ENCODE measurements at places on chromosomes 7 and 10.

DNA sequence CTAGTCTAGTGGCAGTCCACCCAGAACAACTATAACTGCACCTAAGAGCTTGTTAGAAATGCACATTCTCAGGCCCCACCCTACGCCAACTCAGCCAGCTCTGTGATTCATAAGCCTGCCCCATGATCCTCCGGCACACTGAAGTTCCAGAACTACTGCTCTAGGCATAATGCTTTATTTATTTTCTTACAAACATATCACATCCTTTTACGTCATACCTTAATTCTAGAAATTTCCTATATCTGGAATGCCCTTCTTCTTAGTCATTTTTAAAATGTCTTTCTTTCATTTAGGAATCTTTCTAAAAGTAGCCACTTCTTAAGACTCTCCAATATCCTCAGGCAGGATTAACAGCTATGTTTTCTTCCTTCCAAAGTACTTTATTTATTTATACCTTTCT, 480.1 kb downstream of the INHBA start:
- DNase-seq = no peak

GRCh38 chr7:156167417-156167807, 355.1 kb upstream of the SHH start:
- no peak for DNase-seq

- DNase-seq = peak; percentile 69
Observed at GRCh38 chr7:620056-620455, 100.4 kb upstream of the PDGFA start.

- DNase-seq = no peak
Observed at GRCh38 chr10:46092524-46093081, 46.5 kb upstream of the MSMB start.

GRCh38 chr10:30992681-30993080, 39.0 kb downstream of the ZNF438 start:
- no peak for DNase-seq

DNA sequence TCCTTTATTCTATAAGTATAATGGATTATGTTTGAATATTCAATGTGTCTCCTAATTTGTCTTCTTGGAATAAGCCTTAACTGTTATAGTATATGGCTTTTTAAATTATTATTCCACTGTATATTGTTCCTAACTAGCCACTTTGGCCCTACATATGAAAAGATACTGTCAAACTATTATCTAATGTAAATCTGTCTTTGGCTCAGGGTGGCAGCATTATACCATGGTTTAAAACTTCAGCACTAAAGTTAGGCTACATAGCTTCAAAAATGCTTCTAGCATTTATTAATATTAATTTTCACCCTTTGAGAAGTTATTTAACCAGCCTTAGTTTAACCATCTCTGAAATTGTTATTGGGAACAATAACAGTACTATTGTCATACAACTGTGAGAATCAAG, 543.1 kb upstream of the MBL2 start:
- no peak for DNase-seq

All from Daoy (cell line).